HCT116 (cell line): ENCODE measurements at places on chromosomes 3 and 15. TPM values are rescaled to one million over a fixed set of nuclear protein-coding genes. Genes with fewer than 3 reads are reported as not detected.

- no peak for DNase-seq
Observed at GRCh38 chr3:178386401-178386800, 149.8 kb upstream of the KCNMB2 start.

GRCh38 chr15:55513152-55513551 is 5.1 kb upstream of the DNAAF4 start:
- DNase-seq = no peak

Gene HACD2
- total RNA-seq = 43.0 TPM

DNA sequence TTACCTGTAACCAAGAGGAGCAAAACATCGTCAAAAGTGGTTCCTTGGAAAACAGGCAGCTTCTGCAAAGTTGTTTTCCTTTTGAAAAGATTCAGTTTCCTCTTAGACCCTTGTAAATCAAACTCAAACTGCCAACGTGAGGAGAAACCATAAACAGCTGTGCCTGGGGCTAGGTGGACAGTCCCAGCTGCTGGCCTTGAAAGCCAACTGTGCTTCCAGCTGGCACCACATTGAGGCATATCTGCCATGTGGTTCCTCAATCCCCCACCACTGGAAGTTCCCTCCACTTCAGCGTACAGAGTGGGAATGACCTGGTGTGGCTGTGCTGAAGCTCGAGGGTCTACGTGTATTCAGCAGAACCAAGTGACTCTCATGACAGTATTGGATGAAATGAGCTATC is 40.9 kb downstream of the HRH1 start:
- no peak for DNase-seq

DNA sequence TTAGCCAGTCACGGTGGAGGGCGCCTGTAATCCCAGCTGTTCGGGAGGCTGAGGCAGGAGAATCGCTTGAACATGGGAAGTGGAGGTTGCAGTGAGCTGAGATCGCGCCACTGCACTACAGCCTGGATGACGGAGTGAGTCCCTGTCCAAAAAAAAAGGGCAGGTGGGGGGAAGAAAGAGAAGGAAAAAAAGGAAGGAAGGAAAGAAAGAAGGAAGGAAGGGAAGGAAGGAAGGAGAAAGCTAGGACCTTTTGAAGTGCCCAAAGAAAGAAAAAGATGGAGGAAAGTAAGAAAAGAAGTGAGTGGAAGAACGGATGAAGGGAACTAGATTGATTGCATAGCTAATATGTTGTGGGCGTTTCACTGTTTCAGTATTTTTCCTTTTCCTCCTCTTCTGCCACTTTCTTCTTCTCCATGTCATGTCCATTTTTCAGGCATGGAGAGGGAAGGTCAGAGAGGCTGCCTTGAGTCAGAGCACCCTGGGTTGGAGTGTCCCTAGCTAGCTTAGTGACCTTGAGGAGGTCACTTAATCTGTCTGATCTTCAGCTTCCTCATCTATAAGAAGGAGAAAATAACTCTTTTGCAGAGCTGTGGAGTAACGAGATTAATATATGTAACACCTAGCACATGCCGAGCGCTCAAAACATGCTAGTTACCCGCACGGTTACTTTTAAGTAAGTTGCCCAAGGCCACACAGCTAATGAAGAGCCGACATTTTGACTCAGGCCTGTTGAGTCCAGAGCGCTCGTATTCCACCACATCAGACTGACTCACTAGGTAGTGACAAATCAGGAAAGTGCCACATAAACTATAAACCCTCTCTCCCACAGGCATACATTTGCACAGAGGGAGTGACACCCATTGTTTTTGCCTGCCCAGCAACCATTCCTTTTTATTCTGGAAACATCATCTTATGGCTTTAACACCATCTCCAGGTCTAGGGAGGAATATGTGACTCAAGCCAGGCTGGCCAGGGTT is 42.2 kb downstream of the BHLHE40 start:
- peak; percentile 80 for DNase-seq

DNA sequence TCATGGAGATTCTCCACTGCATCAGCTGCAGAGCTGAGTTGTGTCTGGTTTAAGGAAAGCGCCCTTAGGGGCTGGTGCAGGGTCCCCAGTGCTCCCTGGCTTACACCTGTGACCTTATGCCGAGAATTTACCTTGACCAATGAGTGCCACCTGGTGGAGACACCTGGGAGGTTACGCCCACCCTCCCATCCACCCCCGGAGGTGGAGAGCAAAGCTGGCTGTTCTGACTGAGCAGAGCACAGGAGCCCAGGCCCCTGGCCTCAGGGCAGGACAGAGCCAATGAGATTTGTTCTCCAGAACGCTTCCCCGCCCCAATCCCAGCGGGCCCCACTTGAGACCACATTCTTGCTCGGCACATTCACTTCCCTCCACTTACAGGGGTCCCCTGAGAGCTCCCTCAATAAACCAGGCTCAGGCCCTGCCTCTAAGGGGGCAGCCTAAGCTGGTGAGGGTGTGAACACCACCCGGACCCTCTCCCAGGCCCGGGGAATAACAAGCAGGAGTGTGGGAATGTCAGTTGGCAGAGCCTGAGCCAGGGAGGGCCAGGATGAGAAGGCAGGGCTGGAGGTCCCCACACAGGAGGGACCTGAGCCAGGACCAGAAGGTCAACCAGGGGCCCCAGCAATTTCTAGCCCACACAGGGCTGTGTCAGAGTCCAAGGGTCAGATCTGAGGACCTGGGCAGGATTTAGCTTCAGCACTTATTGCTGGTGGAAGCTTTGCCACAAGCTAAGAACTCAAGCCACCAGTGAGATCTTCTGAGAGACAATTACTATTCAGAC is 117.1 kb downstream of the TPRA1 start:
- peak; percentile 27 for DNase-seq

Gene CD80
- not detected for total RNA-seq

DNA sequence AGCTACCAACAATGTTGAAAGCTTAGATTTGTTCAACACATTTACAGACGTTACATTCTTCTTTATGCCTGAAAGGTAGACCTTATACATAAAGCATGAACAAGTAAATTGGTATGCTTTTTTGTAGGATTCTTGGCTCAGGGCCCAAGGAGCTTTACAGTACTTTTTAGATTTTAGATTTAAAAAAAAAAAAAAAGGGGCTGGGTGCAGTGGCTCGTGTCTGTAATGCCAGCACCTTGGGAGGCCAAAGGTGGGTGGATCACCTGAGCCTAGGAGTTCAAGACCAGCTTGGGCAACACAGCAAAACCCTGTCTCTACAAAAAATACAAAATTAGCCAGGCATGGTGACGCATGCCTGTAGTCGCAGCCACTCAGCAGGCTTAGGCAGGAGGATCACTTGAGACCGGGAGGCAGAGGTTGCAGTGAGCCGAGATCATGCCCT is 39.7 kb downstream of the MEF2A start:
- no peak for DNase-seq
